ENCODE measurements at places on chromosomes 13 and 19. TPM values are rescaled to one million over a fixed set of nuclear protein-coding genes. Genes with fewer than 3 reads are reported as not detected.

- no peak for DNase-seq
These were observed 763 bp downstream of the ZNF180 start for GRCh38 chr19:44499559-44499958.

Gene FCER2
- 1.3 TPM for total RNA-seq

DNA sequence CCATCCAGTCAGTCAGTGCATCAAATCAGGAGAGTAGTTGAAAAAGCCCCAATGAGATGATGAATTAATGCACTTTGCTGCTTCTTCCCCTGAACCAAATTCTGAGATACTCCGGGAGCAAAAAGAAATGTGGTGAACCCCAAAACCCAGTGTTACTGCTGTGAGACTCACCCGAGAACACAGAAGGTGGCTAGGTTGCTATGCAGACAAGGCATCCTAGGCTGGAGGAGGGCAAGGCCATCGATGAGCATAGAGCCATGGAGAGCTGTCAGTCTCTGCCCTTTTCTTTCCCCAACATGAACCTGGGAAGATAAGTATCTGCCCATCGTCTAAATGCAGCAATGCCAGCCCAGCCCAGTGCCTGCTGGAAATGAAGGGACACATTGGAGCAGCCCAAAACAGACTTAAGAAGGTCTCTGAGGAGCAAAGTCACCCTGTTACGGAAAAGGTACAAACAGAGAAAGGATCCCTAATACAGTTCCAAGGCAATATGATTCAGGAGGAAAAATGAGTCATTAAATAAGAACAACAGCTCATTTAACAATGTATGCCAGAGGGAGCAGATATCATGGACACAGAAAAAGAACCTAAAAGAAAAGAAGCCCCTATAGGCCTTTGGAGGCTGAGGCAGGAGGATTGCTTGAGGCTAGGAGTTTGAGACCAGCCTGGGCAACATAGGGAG, 272.0 kb downstream of the FOXO1 start:
- DNase-seq: no peak

DNA sequence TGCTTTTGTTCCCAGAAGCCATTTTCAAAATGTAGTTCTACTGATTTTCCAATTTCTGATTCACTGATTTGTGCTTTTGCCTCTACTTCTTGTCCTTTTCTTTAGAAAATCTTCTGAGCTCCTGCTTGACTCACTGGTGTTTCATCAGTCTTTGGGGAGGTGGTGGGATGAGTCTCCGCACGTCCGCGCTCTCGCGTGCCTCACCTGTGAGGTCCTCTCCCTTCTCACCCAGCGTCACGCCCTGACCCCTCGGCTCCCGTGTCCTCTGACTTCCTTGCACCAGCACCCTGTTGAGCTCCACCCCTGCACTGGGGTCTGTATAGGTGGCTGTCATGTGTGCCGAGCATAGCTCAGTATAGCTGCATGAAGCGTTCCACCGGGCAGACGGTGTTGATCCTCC, 52.7 kb upstream of the MCF2L start:
- DNase-seq: no peak

GRCh38 chr13:75985132-75985531, 349.0 kb downstream of the LMO7 start:
- DNase-seq: no peak

Gene ZNF414
- total RNA-seq: 19.5 TPM

GRCh38 chr19:48872884-48873475, 759 bp downstream of the PPP1R15A start:
- peak; percentile 90 for DNase-seq
